ENCODE measurements at places on chromosomes 4 and X.

DNA sequence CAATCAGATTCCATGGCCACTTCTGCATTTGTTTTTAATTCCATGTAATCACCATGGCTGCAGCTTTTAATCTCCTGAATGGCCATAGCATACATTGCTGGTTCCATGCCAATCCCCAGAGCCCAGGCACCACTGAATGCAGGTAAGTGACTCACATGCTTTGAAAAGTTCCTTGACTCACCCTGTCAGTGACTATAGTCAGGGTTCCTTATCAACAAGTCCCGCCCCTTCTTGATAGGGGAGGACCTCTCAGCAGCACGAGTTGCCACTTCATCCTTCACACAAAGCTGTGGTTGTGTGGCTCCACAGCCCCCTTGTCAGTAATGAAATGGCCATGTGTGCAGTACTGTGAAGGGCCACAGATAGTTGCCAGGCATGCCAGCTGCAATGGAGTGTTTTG lies 516.6 kb downstream of the PPARGC1A start:
- DNase-seq = no peak

DNA sequence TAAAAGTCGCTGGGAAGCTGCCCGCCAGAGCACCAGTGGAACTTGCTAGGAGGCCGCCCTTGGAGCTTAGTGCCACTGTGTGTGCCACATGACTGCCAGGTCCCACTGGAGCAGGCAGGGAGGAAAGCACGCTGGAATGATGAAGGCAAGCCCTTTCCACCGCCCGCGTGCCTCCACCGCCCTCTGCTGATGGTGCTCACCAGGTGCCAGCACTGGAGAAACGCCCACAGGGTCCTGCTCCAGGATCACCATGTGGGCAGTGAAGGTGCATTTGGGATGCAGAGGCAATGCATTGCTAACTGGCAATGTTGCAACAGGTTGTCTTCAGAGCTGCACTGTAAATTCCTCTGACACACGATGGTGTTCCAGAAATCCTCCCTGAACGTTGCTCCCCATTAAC lies 76.3 kb downstream of the SHROOM2 start:
- DNase-seq = no peak

- no peak for DNase-seq
Measured at GRCh38 chr4:106315476-106315967, 487 bp downstream of the TBCK start.

GRCh38 chr4:78121338-78121904 lies 64.3 kb downstream of the FRAS1 start:
- no peak for DNase-seq

GRCh38 chr4:6626066-6626465 lies 14.4 kb upstream of the MRFAP1 start:
- DNase-seq = no peak

- DNase-seq = no peak
Measured at GRCh38 chrX:48745222-48745621, 16.3 kb upstream of the GLOD5 start.

GRCh38 chr4:176376032-176376614 lies 56.4 kb downstream of the SPCS3 start:
- DNase-seq = no peak

DNA sequence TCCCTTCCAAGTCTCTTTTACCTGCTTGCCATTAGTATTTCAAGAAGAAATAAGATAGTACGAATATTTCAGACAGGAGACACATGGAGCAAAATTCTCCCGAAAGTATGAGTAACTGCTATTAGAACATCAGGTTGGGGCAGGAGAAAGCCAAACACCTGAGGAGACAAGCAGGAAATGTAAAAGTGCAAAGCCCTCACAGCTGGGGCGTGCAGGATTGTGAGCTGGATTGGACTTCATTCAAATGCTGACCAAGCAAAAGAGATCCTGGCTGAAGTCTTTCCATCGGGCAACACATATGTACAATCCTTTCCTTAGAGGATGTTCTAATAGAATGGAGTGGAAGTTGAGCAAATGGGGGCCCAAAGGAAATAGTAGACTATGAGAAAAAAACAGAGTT lies 76.8 kb downstream of the DTHD1 start:
- DNase-seq = no peak

- DNase-seq = no peak
Measured at GRCh38 chrX:84737471-84737871, 235.2 kb upstream of the HDX start.

DNA sequence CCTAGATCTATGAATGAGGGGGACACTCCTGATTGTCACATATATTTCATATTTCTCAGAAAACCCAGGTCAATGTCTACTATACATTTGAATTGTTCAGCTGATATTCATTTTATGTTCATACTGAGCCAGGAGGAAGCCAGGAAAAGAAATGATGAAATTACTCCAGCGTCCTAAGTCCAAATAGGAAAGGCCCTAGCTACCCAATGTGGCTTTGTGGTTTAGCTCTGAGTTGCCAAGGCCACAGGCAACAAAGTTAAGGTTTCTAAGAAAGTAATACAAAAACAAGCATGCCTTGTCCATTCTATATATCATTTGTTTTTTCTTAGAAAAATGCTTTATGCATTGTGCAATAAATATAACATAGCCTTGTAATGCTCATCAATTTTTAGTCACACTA lies 4.5 kb upstream of the CSN2 start:
- DNase-seq = no peak

- DNase-seq = no peak
Measured at GRCh38 chr4:41125558-41126311, 88.6 kb downstream of the APBB2 start.

GRCh38 chr4:15805583-15806517 lies 27.7 kb downstream of the CD38 start:
- peak; percentile 4 for DNase-seq

- no peak for DNase-seq
Measured at GRCh38 chr4:171334549-171334948, 478.7 kb upstream of the GALNTL6 start.

GRCh38 chrX:23136816-23137215 lies 137.1 kb downstream of the DDX53 start:
- no peak for DNase-seq

GRCh38 chr4:173330590-173330989 lies 3.6 kb downstream of the HMGB2 start:
- DNase-seq = no peak

DNA sequence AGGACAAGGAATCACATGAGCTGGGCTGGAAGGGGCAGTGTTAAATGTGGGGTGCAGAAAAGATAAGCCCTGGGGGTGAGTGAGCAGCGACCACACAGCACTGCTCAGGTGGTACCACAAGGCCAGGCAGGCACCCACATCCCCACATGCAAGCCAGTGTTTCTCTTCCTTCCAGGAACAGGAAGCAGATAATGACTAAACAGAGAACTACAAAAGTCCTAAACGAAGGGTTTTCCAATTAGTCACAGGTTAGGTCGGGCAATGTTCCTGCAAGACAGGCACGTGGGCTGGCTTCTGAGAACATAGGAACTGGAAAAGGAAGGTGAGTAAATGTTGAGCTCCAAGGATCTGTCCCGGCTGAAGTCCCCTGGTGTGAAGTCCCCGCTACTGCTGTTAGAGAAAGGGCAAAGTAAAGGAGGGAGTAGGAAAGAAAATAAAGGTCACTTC lies 19.5 kb downstream of the RELL1 start:
- DNase-seq = no peak

GRCh38 chrX:77900688-77901087 lies 1.4 kb downstream of the COX7B start:
- DNase-seq = no peak

- DNase-seq = no peak
Measured at GRCh38 chr4:46836584-46836983, 72.5 kb downstream of the COX7B2 start.

- DNase-seq = no peak
Measured at GRCh38 chrX:44503560-44503959, 39.1 kb downstream of the FUNDC1 start.

DNA sequence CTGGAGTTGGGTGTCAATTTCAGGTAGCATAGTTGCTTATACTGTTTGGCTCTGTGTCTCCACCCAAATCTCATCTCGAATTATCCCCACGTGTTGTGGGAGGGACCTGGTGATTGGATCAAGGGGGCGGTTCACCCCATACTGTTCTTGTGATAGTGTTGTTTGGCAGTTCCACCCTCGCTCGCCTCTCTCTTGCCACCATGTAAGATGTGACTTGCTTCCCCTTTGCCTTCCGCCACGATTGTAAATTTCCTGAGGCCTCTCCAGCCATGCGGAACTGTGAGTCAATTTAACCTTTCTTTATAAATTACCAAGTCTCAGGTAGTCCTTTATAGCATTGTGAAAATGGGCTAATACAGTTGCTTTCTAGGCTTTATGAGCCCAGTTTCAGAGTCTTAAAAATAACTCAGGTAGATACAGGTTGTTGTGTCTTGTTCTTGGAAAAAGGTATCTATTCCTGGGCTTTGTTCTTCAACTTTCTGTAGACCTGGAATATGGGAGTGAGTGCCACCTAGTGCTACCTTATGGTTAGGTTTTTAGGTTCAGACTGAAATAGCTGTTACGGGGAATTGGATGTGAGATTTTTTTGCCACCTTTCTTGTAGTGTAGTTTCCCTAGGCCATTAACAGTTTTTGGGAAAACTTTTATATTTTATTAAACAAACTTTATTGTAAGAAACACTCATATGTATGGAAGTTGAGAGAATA lies 15.6 kb downstream of the PGK1 start:
- DNase-seq = no peak

DNA sequence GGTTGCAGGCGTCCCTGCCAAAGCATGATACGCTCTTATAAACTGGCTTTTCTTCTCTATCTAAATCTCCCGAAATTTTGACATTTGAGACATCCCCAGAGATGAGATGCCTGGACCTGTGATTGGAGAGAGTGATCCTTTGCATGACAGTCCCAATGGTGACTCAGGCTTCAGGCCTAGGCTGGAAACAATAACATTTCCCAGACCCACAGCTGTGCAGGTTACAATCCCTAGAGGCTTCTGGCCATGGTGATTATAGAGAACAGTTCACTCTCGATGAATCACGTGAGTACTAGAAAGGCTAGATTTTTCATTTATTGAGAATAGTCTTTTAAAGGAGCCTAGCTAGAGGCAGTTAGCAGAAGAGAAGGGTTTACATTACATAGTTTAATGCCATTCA lies 75.9 kb downstream of the SPATA18 start:
- DNase-seq = no peak

GRCh38 chr4:168758351-168758876 lies 251.6 kb downstream of the CBR4 start:
- no peak for DNase-seq

GRCh38 chr4:1471443-1472147 lies 65.4 kb upstream of the NKX1-1 start:
- no peak for DNase-seq

DNA sequence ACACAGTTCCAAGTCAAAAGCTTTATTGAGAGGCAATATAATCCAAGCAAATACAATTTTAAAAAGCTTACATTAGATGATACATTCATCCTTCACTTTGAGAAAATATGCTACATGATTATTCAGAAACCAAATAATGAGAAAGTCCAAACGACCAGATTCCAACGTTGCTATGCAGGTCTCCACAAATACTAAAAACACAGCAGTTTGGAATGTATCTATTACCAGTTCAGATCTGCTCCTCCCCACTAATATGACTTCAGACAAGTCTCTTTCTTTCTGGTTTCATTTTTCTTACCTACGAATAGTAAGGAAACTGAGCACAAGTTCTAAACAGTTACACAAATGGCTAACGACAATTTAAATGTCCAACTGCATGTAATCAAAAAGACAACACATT lies 9.5 kb downstream of the NAF1 start:
- no peak for DNase-seq

GRCh38 chr4:30754021-30754420 lies 33.9 kb downstream of the PCDH7 start:
- no peak for DNase-seq

DNA sequence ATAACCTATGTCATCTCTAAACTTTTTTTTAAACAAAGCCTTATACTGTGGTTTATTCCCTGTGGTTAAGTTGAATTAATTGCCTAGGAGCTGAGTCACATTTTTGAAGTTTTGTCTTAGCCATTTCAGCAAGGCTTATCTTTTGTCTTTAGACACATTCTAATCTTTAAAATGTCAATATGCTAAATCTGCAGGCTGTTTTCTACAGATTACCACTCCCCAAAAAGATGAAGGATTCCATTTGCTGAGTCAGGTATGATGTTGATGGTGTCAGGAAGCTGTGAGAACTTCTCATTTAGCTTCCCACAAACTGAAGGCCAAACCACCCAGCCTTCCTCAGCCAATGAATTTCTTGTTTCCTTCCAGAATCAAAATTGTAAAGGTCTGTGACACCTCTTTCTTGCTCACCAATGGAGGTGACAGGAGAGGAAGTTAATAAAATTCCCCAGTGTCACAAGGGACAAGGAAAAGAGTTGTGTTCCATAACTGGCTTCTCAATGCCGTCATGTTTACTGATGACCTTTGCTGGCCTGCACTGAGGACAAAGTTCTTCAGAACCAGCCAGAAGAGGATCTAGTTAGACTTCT lies 3.7 kb upstream of the CXCL6 start:
- no peak for DNase-seq

DNA sequence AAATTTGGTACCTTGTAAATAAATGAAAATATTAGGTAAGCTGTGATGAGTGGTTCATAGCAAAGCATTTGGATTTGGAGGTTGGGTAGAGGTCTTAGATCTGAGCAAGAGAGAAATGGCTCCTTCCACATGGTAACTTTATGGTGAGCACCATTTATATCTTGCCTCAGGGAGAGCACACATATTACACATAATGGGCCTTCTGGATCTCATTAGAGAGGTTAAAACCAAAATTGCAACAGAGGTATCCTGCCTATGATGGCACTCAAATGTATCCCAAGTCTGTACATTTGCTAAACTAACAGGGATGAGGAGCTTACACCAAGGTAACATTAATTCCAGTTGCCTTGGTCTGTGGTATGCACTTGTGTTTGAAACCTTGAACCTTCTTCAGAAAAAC lies 87.1 kb upstream of the PUDP start:
- DNase-seq = no peak

GRCh38 chrX:76279007-76279406 lies 106.1 kb downstream of the PBDC1 start:
- DNase-seq = peak; percentile 6

GRCh38 chr4:40600850-40601249 lies 28.8 kb downstream of the RBM47 start:
- DNase-seq = no peak

GRCh38 chr4:82450966-82451755 lies 20.8 kb downstream of the ENOPH1 start:
- DNase-seq = no peak

DNA sequence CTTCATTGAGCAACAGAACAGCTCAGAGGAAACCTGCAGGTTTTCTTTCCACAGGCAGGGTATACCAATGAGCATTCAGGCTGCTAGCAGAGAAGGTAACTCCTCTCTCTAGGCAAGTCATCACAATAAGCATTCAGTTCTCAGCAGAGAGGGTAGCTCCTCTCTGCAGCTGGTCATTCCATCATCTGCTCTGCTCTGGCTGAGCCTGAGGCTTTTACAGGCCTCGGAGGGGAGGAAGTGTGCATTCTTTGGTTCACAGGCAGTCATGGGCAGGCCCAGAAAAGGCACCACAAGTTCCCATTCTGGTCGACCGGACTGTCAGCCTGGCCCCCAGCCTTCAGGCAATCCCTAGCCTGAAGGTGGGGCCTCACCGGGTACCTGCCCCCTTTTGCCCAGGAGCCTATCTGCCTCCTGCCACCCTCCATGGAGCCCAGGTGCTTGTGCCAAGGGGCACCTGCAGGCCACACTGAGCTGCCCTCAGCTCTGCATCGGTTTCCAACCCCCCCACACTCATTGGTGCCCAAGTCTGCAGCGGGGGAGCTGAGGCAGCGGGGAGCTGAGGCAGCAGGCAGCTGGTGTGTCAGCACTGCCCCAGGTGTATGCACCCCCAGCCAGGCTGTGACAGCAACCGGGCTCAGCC lies 83.1 kb downstream of the PRDM5 start:
- no peak for DNase-seq

GRCh38 chr4:80367737-80368136 lies 32.2 kb downstream of the CFAP299 start:
- DNase-seq = no peak

Data from stimulated activated CD8-positive, alpha-beta memory T cell treated with anti-CD3 and anti-CD28 coated beads, Interleukin-15, amount 100 ng/mL, for 1 hour (primary cell).